ENCODE measurements at places on chromosomes 3 and 15.

- DNase-seq: no peak
Observed at GRCh38 chr3:100614941-100615340, 5.5 kb downstream of the ADGRG7 start.

DNA sequence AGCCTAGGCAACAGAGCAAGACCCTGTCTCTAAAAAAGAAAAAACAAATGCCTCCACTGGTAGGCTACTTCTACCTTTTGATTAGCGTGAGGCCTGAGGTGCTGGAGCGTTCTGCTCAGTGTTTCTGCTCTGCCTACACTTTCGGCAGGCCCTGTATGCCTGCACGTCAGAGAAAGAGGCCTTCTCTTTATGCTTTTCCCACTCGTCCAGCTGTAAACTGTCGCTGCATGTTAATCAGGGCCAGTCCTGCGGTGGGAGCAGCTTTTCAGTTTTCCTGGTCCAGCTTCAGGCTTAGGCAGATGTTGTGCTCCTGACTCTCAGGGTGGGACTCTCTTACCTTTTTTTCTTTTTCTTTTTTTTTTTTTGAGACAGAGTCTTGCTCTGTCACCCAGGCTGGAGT is 25.3 kb downstream of the CSPG5 start:
- DNase-seq: no peak

- DNase-seq: no peak
Observed at GRCh38 chr3:71528816-71529215, 54.7 kb downstream of the FOXP1 start.

DNA sequence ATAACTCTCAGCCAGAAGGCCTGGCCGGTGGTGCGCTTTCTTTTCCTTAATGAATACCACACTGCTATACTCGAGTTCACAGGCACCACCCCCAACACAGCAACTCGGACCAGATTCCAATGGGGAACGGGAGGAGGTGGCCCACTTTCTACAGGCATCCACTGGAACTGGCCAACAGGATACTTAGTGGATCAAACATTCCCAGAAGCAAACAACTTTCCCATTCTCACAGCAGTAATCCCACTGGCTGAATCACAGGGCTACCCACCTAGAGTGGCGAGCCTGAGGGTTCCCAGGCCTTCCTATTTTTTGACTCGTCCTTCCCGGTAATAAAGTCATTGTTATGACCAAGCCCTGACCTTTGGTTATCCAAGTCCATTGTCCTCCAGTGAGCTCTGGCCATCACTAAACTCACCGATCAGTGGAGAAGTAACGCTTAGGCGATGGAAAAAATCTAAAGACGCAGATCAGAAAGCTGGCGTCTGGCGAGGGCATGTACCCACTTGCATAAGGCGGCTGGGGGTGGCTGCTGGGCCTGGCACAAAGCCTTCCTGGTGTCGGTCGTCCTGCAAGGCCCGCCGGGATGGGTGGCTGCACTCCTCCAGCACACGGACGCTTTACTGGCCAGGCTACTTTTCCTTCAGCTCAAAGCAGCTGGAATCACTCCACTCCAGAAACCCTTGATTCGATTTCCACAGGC is 1.2 kb downstream of the EOGT start:
- no peak for DNase-seq

GRCh38 chr15:100016632-100017031 is 283.4 kb upstream of the LYSMD4 start:
- DNase-seq: no peak

GRCh38 chr3:50612234-50612882 is 784 bp upstream of the CISH start:
- DNase-seq: no peak

GRCh38 chr3:134641671-134642300 is 9.0 kb downstream of the KY start:
- no peak for DNase-seq

- DNase-seq: no peak
Observed at GRCh38 chr3:24401090-24401810, 93.4 kb downstream of the THRB start.

- no peak for DNase-seq
Observed at GRCh38 chr15:39432026-39432425, 148.9 kb upstream of the THBS1 start.

DNA sequence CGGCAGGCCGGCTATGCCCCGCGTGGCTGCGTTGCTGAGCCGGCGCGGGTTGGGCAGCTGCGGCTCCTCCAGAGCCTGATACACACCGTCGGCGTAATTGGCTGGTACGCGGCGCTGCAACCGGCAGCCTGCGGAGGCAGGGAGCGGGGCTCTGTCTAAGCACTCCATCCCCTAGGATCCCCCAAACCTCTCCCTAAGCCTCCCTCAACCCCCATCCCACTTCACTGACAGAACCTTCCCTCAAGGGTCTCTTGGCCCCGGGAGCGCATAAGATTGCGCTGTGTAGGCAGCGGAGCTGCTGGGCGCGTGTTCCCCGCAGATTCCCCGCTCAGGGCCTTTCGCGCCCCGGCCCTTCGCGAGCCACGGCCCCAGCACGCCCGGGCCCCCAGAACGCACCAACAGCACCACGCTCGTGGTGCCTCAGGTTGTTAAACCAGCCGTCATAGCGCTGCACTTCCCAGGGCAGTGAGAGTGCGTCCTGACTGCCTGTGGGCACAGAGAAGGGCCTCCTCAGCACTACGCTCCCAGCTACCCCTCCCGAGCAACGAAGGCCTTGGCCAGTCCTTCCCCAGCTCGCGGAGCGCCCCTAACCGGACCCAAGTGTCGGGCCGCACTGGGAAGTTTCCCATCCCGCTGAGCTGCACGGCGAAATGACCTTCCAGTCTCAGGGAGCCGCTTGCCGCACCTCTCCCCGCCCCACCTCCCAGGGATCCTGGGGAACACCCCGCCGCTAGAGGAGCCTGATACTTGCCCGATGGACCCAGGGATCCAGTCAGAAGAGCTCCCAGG is 1.2 kb downstream of the DUOX2 start:
- no peak for DNase-seq

- DNase-seq: no peak
Observed at GRCh38 chr3:3340526-3340925, 161.0 kb upstream of the CRBN start.

DNA sequence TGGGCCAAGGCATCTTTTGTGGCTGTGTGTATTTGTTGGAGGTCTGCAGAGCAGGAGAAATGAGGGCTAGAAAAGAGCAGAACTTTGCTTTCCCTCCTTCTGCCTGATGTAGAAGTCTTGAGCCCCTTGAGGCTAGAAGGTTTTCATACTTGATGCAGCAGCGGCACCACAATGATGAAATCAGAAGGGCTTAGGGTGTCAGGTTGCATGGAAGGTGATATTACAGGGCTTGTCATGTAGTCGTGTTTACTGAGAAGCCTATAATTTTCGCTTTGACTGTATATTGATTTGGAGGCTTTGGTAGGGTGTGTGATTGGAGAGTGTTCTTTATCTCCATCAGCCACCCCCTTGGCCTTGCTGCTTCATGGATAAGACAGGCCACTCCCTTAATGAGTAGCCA is 339.8 kb downstream of the THSD4 start:
- no peak for DNase-seq

- DNase-seq: no peak
Observed at GRCh38 chr3:131007782-131008181, 18.8 kb downstream of the ASTE1 start.

DNA sequence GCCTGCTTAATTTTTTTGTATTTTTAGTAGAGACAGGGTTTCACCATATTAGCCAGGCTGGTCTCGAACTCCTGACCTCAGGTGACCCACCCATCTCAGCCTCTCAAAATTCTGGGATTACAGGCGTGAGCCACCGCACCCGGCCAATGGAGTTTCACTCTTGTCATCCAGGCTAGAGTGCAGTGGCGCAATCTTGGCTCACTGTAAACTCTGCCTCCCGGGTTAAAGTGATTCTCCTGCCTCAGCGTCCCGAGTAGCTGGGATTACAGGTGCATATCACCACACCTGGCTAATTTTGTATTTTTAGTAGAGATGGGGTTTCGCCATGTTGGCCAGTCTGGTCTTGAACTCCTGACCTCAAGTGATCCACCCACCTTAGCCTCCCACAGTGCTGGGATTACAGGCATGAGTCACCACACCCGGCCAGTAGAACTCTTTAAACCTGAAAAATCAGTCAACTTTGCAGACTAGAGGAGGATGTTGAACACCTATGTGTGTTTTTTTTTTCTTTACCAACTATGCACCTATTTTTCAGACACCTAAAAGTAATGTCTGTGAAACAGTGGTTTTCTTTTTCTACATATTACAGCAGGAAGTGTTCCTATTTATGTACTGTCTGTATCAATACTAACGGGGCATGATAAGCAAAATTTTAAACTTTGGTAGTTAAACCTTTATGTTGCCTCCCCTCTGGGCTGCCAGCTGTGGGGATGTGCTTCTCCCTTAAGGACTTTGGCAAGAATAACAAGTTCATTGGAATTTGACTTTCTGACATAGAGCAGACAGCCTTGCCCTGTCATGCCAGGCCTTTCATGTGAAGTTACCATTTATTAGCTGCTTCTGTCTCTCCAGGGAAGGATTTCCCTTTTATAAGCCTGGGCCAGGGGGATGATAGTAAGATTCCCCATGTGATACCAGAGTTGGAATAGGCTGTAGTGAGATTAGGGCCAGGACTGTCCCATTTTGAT is 8.1 kb downstream of the ARIH2 start:
- DNase-seq: no peak

DNA sequence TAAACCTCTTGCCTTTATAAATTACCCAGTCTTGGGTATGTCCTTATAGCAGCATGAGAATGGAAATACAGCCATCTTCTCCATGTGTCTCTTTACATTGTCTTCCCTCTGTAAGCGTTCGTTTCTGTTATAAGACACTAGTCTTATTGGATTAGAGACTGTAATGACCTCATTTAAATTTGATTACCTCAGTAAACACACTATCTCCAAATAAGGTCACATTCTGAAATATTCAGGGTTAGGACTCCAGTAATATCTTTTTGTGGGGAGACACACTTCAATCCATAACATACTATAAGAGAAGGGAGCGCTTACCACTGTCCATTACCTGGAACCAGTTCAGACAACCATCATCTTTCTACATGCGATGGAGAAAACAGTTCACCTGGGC is 34.3 kb upstream of the CD47 start:
- DNase-seq: no peak
